ENCODE measurements at places on chromosomes 5 and 9. TPM values are rescaled to one million over a fixed set of nuclear protein-coding genes. Genes with fewer than 3 reads are reported as not detected.

GRCh38 chr9:110168486-110168885 is 39.5 kb downstream of the C9orf152 start:
- H3K27me3 ChIP-seq: no peaks in the 10 kb centered on the region
- peaks cover 6% of the 10 kb centered on the region for H3K36me3 ChIP-seq
- no peak overlapping the region for H3K4me3 ChIP-seq
- H3K27ac ChIP-seq: no peak overlapping the region
- H3K4me1 ChIP-seq: no peaks in the 10 kb centered on the region
- no peak for DNase-seq

DNA sequence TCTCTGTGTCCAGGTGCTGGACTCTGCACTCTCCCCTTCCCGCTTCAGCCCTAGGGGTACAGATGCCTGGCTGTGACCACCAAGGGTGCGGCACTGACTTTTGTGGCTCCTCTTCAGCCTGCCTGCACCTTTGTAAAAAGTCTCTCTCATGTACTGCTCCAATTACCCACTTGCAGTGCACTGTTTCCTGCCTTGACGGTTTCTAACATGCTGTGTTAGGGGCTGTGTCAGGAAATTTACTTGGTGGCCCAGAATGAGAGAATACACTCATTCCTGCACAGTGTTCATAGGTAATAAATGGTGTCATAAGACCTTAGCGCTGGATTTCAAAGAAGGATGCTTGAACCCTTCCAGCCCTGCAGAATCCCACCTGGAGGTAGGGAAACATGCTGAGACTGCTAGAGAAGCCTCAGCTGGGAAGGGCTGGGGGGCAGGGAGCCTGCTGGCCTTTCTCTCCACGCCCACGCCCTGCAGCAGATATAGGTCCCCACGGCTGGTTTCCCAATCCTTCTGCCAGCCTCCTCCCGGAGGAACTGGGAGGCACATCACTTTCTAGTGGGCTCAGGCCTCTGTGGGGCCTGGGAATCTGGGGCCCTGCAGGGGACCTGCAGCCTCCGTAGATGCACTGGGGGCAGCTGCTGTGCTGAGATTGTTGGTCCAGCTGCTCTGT is 17.6 kb upstream of the HRH2 start:
- H3K4me3 ChIP-seq: no peak overlapping the region
- no peak overlapping the region for H3K27ac ChIP-seq
- H3K27me3 ChIP-seq: peaks cover 12% of the 10 kb centered on the region
- DNase-seq: no peak

DNA sequence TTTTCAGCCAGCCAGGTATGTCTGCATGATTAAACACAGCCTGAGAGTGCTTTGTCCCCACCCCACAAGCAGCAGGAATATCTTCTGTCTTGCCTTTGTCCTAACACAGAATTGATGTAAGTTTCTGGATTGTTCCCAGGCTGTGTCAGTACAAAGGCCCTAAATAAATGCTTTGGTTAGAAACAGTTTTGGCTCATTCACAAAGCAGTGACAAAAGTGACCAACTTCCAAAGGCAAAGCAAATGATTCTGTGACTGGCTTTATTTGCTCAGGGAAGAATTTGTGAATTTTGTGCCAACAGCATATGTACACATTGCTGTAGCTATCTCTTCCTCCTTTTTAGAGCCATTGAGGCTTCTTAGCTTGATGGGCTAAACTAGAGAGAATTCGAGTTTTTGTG is 133.7 kb downstream of the PLPPR1 start:
- H3K4me3 ChIP-seq: no peak overlapping the region
- H3K27ac ChIP-seq: no peak overlapping the region
- DNase-seq: no peak

GRCh38 chr5:45642370-45642769 is 53.8 kb downstream of the HCN1 start:
- DNase-seq: no peak
- no peak overlapping the region for H3K4me3 ChIP-seq
- no peak overlapping the region for H3K27ac ChIP-seq
- no peaks in the 10 kb centered on the region for H3K4me1 ChIP-seq

- peaks cover 9% of the 10 kb centered on the region for H3K4me1 ChIP-seq
- DNase-seq: no peak
- no peaks in the 10 kb centered on the region for H3K27me3 ChIP-seq
- H3K4me3 ChIP-seq: no peak overlapping the region
- peaks cover 30% of the 10 kb centered on the region for H3K36me3 ChIP-seq
- H3K27ac ChIP-seq: no peak overlapping the region
Observed at GRCh38 chr9:96483733-96484390, 33.9 kb downstream of the HABP4 start.

GRCh38 chr9:130944510-130945058 is 5.5 kb upstream of the FIBCD1 start:
- H3K27ac ChIP-seq: no peak overlapping the region
- H3K27me3 ChIP-seq: peaks cover 88% of the 10 kb centered on the region
- no peaks in the 10 kb centered on the region for H3K36me3 ChIP-seq
- no peak for DNase-seq
- H3K4me1 ChIP-seq: peaks cover 5% of the 10 kb centered on the region
- no peak overlapping the region for H3K4me3 ChIP-seq

Gene MARVELD2
- 20.0 TPM for total RNA-seq

Gene TCOF1
- 58.8 TPM for total RNA-seq

Gene CCDC183
- total RNA-seq: 25.1 TPM

Gene C5orf58
- not detected for total RNA-seq
